Activated T-cell treated with anti-CD3 and anti-CD28 coated beads, Interleukin-2, amount 50 U/mL, for 48 hours (primary cell): ENCODE measurements at places on chromosomes 12 and 14.

DNA sequence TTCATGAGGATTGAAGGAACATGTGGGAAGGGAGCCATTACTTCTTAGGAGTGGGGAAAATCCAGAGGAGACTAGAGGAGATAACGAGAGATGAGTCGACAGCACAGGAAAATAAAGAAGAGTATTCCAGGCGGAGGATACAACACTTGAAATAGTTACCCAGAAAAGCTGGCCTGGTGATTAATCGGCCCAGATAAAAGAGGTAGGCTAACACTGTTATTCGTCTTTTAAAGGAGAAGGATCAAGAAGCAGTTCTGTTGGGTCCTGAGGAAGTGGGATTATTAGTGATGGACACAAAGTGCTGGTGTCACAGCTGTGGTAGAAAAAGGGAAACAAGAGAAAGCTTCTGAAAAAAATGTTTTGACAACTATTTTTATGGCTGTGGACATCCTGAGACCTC lies 425.3 kb downstream of the ZFP36L1 start:
- no peak for DNase-seq

DNA sequence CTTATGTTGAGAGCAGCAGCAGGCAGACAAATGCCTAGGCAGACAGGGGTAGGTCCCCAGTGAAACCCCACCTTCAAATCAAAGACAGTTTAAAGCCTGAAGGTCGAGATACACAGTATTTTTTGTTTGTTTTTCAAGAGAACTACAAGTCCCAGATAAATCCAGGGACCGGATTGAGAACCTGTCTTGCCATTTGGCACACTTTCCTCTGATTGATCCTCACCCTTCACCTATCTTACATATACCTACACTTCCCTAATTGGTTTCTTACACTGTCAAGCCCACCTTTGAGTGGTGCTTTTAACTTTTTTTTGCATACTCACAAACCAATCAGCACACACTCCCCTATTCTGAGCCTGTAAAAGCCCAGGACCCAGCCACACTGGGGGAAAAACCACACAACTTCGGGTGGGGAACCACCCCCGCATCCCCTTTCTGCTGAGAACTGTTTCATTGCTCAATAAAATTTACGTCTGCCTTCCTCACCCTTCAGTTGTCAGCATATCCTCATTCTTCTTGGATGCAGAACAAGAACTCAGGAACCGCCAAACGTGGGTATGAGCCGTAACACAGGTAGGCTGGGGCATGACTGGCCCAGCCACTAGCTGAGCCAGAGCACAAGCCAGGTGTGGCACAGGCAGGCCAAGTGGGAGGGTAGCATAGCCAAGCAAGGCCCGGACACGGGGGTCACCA lies 11.1 kb downstream of the DICER1 start:
- no peak for DNase-seq

GRCh38 chr12:5624486-5625272 lies 192.8 kb downstream of the NTF3 start:
- no peak for DNase-seq

GRCh38 chr14:34347683-34348082 lies 114.4 kb downstream of the SPTSSA start:
- no peak for DNase-seq

- no peak for DNase-seq
These were observed 3.8 kb downstream of the FAM181A start for GRCh38 chr14:93930989-93931307.

DNA sequence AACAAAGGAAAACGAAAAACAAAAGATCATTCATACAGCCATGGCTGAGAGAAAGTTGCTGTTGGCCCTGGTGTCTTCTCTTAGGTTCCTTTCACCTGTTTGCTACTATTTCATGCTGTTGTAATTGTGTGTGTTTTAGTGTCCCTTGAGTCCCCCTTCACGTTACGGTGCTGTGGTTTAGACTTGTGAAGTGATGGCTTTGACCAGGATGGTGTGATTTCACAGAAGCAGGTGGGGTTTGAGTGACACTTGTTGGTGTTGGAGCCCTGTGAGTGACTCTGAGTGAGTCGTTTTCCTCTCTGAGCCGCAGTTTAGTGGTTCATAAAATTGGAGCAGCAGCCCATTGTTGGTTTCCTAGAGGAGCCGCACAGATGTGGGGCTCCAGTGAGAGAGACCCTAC lies 635.4 kb downstream of the VRK1 start:
- no peak for DNase-seq

GRCh38 chr12:66900616-66901015 lies 221.7 kb upstream of the GRIP1 start:
- DNase-seq, result no peak

- DNase-seq, result peak; percentile 25
These were observed 1.1 kb upstream of the C14orf132 start for GRCh38 chr14:96037891-96038557.

DNA sequence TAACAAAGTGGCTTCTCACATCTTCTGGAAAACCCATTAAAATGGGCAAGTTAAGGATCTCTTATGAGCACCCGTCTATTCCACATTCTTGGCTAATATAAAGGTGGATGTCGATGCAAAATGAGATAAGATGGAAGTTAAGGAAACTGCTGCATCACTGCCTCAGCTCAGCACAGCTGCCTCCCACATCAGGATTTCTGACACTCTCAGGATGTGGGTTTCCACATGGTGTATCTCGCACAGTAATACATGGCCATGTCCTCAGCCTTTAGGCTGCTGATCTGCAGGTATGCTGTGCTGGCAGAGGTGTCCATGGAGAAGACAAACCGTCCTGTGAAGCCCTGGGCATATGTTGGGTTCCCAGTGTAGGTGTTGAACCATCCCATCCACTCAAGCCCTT lies 1348.0 kb downstream of the TMEM121 start:
- no peak for DNase-seq

GRCh38 chr14:34120185-34120977 lies 169.5 kb upstream of the EGLN3 start:
- no peak for DNase-seq

GRCh38 chr14:68145036-68145435 lies 325.5 kb downstream of the RAD51B start:
- no peak for DNase-seq

DNA sequence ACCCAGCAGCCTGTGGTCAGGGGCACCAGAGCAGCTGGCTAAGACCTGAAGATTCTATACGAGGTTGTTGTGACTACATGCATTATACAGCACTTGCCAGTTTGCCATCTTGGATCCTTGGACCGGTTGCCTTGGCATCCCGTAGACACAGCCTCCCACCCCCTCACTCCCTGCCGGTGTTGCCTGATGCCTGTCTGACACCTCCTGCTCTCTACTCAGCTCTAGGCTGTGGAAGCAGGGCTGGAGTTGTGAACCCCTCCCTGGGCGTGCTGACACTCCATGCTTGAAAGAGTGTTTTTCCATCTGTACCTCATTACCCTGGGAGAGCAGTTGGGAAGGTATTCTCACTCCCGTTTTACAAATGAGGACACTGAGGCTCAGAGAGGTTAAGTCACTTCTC lies 2.5 kb downstream of the CHGA start:
- no peak for DNase-seq

- no peak for DNase-seq
These were observed 792.5 kb downstream of the DIO2 start for GRCh38 chr14:79418649-79419415.

DNA sequence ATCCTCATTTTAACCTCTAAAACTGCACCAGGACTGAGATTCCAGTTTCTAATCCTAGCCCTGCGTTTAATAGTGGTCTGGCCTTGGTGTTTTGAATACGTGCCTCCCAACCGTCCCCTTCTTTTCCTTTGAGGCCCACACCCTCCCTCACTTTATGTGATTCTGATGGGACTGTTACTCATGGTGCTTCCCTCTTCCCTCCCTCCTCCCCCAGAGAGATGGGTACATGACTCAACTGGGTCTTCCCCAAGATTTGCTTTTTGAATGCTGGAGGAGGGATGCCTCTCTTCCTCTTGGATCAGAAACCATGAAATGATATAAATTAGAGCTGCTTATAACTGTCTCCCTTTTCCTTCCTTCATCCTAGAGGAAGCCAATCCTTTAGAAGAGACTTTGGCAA lies 8.2 kb upstream of the PPP2R5E start:
- DNase-seq, result no peak

GRCh38 chr12:43214166-43214565 lies 337.8 kb downstream of the ADAMTS20 start:
- DNase-seq, result no peak

DNA sequence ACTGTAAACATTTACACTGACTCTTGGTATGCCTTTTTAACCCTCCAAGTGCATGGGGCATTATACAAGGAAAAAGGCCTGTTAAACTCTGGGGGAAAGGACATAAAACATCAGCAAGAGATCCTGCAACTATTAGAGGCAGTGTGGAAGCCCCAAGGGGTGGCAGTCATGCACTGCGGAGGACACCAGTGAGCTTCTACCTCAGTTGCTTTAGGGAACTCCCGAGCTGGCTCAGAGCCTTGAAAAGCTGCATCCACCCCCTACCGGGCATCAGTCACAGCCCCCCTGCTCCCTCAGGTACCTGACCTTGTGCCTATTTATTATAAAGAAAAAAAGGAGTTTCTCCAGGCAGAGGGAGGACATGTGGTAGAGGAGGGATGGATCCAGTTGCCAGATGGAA lies 695.6 kb upstream of the LMO3 start:
- DNase-seq, result no peak

- no peak for DNase-seq
These were observed 68.9 kb upstream of the DYRK2 start for GRCh38 chr12:67579662-67580003.

GRCh38 chr14:67646131-67646530 lies 26.4 kb downstream of the ARG2 start:
- DNase-seq, result no peak

DNA sequence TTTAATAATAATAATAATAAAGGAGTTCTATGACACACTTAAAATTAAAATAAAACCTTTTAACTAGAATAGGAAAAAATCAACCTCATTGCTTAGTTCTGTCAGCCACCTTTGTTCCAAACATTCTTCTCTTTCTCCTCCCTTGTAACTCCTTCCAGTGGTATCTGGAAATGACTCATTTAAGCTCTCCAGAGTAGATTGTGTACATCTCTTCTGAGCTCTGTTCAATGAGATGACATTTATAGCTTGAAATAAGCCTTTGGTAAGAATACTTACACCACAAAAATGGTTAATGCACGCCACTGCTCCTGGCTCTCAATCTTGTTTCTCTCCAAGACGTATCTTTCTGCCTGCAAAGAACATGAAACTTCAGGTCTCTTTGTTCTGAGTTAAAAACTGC lies 70.3 kb downstream of the STAB2 start:
- no peak for DNase-seq

GRCh38 chr12:98280152-98280551 lies 235.2 kb upstream of the TMPO start:
- DNase-seq, result no peak

GRCh38 chr12:32895688-32896431 lies 717 bp downstream of the PKP2 start:
- DNase-seq, result no peak

GRCh38 chr12:27817766-27818165 lies 37.7 kb upstream of the MANSC4 start:
- DNase-seq, result no peak

GRCh38 chr14:22884076-22884737 lies 1.2 kb downstream of the REM2 start:
- DNase-seq, result no peak

GRCh38 chr12:13386323-13387039 lies 190.0 kb downstream of the EMP1 start:
- no peak for DNase-seq

GRCh38 chr12:131203666-131204415 lies 250.1 kb downstream of the ADGRD1 start:
- DNase-seq, result peak; percentile 11

DNA sequence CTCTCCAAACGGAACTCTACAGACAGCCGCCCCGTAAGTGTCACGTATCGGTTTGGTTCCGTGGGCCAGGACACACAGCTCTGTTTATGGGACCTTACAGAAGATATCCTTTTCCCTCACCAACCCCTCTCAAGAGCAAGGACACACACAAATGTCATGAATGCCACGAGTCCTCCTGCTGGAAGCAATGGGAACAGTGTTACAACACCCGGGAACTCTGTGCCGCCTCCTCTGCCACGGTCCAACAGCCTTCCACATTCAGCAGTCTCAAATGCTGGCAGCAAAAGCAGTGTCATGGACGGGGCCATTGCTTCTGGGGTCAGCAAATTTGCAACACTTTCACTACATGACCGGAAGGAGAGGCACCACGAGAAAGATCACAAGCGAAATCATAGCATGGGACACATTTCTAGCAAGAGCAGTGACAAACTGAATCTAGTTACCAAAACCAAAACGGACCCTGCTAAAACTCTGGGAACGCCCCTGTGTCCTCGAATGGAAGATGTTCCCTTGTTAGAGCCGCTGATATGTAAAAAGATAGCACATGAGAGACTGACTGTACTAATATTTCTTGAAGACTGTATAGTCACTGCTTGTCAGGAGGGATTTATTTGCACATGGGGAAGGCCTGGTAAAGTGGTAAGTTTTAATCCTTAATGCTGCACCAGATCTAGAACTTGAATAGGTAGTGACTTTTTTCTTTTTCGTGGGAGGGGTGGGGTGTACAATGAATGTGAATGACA lies 69.7 kb downstream of the WDR20 start:
- no peak for DNase-seq

DNA sequence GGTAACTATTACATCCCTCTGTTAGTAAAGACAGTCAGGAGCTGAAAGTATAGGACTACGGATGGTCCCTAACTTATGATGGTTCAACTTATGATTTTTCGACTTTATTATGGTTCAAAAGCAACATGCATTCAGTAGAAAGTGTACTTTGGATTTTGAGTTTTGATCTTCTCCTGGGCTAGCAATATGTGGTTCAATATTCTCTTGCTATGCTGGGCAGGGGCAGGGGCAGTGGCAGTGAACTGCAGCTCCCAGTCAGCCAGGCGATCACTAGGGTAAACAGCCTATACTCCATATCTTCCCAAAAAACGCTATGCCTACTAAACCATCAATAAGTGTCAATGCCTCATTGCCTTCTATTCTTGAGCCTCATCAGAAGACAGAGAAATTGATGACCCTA lies 292.7 kb downstream of the EMP1 start:
- DNase-seq, result no peak

GRCh38 chr14:96194657-96195431 lies 9.8 kb upstream of the BDKRB2 start:
- no peak for DNase-seq

- no peak for DNase-seq
These were observed 106.0 kb downstream of the PELI2 start for GRCh38 chr14:56224229-56224628.

- DNase-seq, result peak; percentile 50
These were observed 67.8 kb upstream of the CAPRIN2 start for GRCh38 chr12:30822385-30823155.

GRCh38 chr12:67837876-67838275 lies 151.4 kb upstream of the IFNG-AS1 start:
- DNase-seq, result no peak

DNA sequence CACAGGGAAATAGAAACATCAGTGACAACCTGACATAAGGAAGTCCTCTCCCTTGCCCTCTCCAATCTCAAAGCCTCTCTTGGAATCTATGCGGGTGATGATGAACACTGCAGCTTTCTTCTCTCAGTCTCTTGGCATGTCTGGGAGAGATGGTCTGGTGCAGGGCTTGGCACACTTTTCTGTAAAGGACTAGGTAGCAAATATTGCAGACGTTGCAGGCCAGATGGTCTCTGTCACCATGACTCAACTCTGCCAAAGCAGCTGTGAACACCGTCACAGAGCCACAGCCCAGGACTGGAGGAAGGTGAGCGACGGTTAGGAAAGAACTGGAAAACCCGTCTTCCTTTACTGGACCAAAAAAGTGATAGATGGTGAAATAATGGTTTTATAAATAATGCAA lies 591.0 kb upstream of the TMEM132C start:
- no peak for DNase-seq
